Motor neuron (in vitro differentiated cells): ENCODE measurements at places on chromosomes 4 and X.

DNA sequence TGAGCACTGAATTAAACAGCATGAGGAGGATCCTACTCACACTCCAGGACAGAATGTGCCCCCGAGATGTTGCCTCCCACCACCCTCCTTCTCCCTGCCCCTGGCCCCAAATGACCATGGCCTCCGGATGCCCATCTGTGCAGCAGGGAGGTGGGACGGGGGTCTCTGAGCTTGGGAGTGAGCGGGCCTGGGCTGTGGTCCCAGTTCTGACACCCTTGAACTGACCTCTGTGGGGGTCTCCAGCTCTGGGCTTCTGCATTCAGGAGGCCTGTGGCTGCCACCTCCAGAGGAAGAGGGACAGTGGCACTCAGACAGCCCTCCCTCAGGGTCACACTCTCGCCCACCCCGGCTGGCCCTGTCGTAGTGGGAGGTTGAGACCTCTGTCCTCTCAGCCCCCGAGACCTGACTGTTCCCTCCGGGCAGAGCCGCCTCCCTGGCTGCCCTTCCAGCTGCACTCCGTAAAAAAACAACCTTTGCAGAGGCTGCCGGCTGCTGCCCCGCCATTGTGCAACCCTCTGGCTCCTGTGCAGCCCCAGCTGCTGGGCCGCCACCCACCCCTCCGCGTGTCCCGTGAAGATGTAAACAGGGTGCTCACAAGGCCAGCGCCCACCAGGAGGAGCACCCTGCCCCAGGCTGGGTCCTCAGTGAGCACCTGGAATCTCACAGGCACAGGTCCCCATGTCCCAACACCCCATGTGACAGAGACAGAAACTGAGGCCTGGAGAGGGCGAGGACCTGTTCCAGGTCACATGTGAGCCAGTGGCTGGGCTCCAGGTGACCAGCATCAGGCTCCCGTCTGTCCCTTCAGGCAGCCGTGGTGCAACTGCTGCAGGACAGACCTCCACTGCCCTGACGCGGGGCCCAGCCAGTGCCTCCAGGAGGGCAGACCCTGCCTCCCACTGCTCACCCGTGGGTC, 39.6 kb downstream of the HTRA3 start:
- peak; percentile 27 for ATAC-seq

DNA sequence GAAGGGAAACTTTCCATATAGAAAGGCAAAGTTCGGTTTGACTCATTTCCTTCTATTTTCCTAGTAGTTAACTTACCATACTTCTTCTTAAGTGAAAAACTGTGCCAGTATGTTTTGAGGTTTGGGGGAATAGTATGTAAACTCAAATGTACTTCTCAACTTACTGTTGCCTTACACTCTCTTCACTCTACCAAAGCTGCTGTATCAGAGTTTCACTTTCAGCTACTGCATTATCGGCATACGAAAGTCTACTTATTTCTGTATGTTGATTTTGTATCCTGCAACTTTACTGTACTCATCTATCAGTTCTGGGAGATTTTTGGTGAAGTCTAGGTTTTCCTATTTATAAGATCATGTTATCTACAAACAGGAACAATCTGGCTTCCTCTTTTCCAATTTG, 932.7 kb downstream of the FAT4 start:
- no peak for ATAC-seq

DNA sequence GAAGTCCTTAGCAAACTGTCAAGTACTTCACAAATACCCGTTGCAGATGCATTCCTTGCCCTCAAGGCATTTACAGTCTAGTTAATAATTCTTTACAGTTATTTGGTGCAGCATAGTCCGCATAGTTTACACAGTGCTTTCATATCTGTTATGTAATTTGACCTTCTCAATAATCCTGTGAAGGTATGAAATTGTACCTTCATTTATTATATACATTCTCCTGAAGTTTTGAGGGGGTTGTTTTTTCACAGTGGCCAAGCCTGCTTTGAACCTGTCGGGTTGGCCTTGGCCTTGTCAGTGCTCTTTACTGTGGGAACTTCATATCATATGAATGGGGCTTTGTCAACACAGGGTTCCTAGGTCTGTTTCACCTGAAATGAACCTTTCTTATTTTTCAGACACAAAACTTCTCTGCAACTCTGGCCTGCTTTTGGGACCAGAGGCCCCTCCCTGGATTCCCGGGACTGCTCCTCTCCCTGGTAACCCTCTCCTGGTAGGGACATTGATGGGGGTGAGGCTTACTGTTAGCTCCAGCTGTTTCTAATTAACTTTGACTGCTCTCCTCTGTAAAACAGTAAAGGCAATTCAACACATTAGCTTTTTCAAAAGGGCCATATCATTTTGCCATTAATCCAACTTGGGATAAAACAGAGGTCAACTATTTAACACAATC, 9.1 kb downstream of the IGFBP7 start:
- no peak for ATAC-seq

DNA sequence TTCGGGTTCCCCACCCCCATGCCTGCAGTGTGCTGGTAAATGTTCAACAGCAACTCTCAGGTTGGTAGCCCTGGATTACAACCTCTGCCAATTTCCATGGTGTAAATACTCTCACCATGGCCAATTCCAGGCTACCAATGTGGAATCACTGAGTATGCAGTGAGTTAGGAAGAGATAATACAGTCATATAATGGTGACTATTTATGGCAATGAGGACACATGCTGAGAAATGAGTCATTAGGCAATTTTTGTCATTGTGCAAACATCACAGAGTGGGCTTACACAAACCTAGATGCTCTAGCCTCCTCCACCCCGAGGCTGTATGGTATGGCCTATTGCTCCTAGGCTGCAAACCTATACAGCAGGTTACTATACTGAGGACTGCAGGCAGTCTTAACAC, 4.6 kb upstream of the CLDN24 start:
- no peak for ATAC-seq

DNA sequence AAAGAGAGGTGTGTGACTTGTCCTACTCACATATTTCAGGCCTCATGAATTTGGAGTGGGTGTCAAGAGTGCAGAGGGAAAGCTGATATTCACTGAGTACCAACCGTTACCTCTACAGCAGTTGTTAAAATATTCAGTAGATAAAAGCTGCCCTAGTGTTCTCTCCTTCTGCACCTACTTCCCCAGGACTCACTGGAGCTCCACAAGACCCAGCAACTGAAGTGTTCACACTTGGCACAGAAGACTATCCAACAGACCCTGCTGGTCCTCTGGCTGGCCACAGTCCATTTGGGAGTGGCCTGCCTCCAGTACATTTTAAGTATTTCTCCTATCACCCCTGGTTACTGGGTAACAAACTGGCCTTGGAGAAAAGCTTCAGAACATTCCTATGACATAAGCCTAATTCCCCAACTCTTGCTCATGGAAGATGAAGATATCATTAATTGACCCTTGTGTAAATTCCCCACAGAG, 70.8 kb downstream of the PPARGC1A start:
- no peak for ATAC-seq

- ATAC-seq = no peak
Measured at GRCh38 chrX:119708936-119709335, 16.0 kb upstream of the SEPTIN6 start.

- ATAC-seq = no peak
Measured at GRCh38 chrX:739611-740010, 109.0 kb downstream of the SHOX start.

GRCh38 chrX:18390941-18391538, 34.4 kb upstream of the CDKL5 start:
- ATAC-seq = no peak

GRCh38 chrX:118074196-118074595, 42.4 kb downstream of the KLHL13 start:
- ATAC-seq = peak; percentile 60

DNA sequence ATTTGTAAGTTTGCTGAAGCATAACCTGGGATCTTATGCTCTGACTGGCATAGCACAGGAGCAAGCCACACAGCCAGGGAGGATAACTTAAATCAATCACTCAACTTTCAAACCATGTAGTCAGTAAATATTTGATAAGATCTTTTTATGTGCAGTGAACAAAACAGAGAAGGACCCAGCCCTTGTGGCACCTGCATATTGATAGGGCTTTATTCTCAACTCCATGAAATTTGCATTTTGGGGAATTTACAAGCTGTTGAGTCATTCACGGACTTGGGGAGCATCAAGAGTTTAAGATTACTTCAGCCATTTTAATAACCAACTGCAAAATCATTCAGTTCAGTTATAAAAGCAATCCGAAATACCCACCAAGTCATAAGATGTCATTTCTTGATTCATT, 122.6 kb downstream of the COMMD8 start:
- ATAC-seq = no peak

DNA sequence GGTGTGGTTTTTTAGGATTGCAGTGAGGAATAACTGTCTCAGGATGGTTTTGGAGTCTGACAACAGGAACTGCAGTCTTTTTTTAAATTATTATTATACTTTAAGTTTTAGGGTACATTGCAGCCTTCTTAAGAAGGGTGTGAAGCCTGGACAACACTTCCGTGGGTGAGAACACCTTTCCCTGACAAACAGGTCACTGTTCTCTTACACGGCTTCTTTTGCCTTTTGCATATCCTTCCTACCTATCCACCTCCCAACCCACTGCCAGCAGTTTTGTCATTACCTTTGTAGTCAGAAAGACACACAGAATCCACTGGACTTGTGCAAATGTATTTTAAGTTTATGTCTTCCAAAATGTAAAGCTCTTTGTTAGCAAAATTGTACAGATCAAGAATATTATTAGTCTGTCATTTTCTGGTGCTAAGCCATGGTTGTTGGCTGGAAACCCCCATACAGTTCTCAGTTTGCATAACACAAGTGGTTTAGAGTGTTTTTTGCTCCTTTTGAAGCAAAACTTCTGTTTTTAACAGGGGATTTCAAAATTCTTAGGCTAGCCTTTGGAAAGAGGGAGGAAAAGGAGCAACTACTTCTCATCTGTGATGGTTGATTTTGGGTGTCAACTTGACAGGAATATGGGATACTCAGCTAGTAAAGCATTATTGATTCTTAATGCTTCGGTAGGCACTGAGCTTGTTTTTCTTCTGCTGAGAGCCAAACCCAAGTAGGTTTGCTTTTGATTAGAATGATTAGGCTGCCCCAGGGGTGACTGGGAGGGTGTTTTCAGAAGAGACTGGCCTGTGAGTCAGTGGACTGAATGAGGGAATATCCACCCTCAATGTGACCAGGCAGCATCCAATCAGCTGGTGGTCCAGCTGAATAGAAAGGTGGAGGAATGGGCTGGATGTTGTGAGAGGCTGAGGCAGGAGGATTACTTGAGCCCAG, 29.4 kb upstream of the KLHL2 start:
- no peak for ATAC-seq

- ATAC-seq = peak; percentile 33
Measured at GRCh38 chrX:149638860-149639259, 7.3 kb upstream of the TMEM185A start.

- ATAC-seq = no peak
Measured at GRCh38 chr4:75255261-75255660, 258.9 kb downstream of the RCHY1 start.

GRCh38 chr4:170122252-170122651, 32.5 kb upstream of the AADAT start:
- no peak for ATAC-seq

GRCh38 chr4:142550965-142551364, 295.1 kb downstream of the INPP4B start:
- ATAC-seq = no peak

- ATAC-seq = no peak
Measured at GRCh38 chrX:132277953-132278614, 58.8 kb upstream of the RAP2C start.

GRCh38 chrX:43969504-43970501, 3.4 kb downstream of the NDP start:
- peak; percentile 30 for ATAC-seq

GRCh38 chrX:46444011-46444410, 101.2 kb downstream of the ZNF674 start:
- peak; percentile 28 for ATAC-seq

- ATAC-seq = no peak
Measured at GRCh38 chr4:88291003-88291402, 6.6 kb upstream of the PPM1K start.
